Central memory CD8-positive, alpha-beta T cell (primary cell): ENCODE measurements at places on chromosomes 12 and 14.

DNA sequence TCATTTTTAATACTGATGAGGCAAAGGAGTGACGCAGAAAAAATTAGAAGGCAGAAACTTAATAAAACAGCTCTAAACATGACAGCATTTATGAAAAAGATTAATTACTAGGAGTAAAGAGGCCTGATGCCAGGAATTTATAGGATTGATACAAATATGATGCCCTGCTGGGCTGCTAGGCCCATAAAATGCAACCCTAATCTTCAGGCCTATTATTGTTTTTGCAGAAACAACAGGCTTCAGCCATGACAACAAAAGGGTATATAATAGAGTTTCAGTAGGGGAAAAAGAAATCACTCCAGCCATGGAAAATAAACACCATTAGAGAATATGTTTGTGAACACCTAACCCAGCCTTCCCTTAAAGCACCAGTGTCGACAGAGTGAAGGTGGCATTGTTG is 50.6 kb downstream of the OTX2 start:
- no peak for DNase-seq
- no peak overlapping the region for H3K4me3 ChIP-seq
- H3K36me3 ChIP-seq: no peaks in the 10 kb centered on the region
- H3K27me3 ChIP-seq: peaks cover 6% of the 10 kb centered on the region
- H3K27ac ChIP-seq: no peak overlapping the region

DNA sequence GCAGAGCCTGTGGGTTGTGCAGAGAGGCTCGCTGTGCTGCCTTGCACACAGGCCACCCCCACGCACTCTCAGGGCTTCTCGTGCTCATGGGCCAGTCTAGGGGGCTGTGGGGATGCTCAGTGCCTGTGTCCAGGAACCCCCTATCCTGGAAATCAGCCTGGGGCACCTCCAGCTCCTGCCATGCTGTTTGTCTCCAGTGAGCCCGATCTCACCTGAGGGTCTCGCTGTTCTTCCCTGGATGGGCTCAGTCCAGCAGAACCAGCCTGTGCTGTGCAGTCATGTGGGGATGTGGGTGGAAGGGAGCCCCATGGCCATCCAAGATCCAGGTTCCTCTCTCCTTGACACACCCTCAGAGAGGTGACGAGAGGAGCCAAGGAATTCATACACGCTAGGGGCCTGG is 26.7 kb downstream of the SERPINA1 start:
- H3K4me1 ChIP-seq: no peaks in the 10 kb centered on the region
- no peak for DNase-seq
- H3K27me3 ChIP-seq: peaks cover 16% of the 10 kb centered on the region
- H3K27ac ChIP-seq: no peak overlapping the region
- H3K36me3 ChIP-seq: no peaks in the 10 kb centered on the region

DNA sequence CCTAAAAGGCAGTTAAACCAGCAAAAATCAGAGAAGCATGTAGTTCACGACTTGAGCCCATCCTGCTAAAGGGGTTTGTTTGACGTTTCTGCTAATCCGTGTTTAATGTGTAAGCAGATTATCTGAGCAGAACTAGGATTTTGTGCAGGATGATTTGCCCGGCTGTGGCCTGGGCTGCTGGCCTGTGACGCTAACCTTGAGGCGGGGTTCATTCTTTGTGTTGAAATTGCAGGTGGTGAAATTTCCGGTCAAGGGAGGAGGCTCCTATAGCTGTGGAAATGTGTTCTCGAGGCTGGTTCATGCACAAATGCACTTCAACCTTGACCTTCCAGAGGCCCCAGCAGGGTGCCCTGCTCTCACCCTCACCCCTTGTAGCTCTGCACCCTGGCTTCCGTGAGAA is 63.7 kb downstream of the SLC24A4 start:
- H3K4me3 ChIP-seq: no peak overlapping the region
- peaks cover 10% of the 10 kb centered on the region for H3K4me1 ChIP-seq

DNA sequence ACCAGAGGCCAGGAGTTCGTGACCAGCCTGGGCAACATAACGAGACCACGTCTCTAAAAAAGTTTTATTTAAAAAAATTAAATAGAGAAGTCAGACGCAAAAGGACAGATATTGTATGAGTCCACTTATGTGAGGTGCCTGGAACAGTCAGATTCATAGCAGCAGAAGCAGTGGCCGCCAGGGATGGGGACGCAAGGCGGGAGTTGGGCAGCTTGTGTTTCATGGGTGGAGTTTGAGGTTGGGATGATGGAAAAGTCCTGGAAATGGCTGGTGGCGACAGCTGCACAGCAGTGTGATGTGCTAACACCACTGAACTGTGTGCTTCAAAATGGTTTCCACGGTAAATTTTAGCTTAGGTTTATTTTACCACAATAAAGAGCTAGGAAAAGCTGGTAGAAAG is 57.6 kb upstream of the DDX11 start:
- no peak overlapping the region for H3K27ac ChIP-seq

DNA sequence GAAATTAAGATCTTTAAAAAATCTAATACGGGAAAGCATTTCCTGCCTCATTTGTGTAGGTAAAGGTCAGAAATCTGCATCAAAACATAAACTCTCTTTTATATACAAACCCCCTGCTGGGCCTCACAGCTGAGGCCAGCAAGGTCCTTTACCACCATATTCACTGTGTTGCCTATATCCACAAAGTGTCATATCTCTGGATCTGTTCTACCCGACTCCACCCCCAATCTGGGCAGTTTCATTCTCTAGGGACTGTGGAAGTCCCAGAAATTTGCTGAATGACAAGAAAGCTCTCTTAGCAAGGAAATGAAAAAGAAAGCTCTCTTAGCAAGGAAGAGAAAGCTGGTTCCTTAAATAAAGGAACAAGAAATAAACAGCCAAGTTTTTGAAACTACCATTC is 301.7 kb downstream of the KCNH5 start:
- no peak overlapping the region for H3K27ac ChIP-seq
- no peaks in the 10 kb centered on the region for H3K4me1 ChIP-seq
- H3K36me3 ChIP-seq: no peaks in the 10 kb centered on the region
- no peak overlapping the region for H3K4me3 ChIP-seq

- peak overlapping the region; percentile 36 for H3K27ac ChIP-seq
- H3K36me3 ChIP-seq: peaks cover 2% of the 10 kb centered on the region
- H3K27me3 ChIP-seq: no peaks in the 10 kb centered on the region
- peaks cover 4% of the 10 kb centered on the region for H3K4me1 ChIP-seq
- H3K4me3 ChIP-seq: no peak overlapping the region
- no peak for DNase-seq
Measured at GRCh38 chr12:57320639-57321038, 69.7 kb upstream of the STAC3 start.

- peaks cover 10% of the 10 kb centered on the region for H3K4me1 ChIP-seq
- no peaks in the 10 kb centered on the region for H3K36me3 ChIP-seq
- no peak overlapping the region for H3K4me3 ChIP-seq
- no peak for DNase-seq
- H3K27me3 ChIP-seq: no peaks in the 10 kb centered on the region
Measured at GRCh38 chr12:121990692-121991603, 30.7 kb upstream of the BCL7A start.

DNA sequence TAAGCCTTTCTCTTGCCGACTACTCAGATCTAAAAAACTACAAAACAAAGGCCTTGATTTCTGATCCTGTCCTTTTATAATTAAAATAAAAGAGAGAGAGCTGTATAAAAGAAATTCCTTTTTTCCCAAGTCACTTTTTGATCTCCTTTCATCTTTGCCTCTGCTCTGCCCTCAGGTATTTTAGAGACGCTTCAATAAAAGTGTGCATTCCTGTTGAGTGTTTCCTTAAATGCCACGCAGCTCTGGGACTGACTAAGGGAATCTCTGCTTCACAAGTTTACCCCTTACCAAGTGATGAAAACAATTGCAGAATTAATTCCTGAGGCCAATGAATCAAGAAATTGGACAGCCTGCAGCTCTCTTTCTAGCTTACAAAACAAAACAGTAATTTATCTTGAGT is 1109.8 kb downstream of the TMTC2 start:
- no peaks in the 10 kb centered on the region for H3K27me3 ChIP-seq
- DNase-seq: no peak
- no peak overlapping the region for H3K27ac ChIP-seq
- no peaks in the 10 kb centered on the region for H3K36me3 ChIP-seq
- H3K4me3 ChIP-seq: no peak overlapping the region

DNA sequence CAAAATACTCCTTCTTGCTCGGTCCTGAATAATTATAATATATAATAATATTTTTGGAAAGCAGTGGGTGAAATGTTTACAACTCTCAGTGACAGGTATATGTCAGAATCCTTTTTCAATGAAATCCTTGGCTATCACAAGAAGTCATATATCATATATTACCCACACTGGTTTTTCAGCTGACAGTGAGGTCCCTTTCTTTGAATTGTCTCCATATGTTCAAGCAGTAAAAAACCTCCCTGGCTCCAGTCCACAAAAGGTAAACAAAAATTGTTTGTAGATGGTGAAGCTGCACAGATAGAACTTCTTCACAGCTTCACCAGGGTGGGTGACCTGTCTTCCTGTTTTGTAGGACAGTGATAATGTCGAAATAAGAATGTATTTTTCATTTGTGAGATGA is 44.0 kb downstream of the A2ML1 start:
- DNase-seq: no peak
- H3K27me3 ChIP-seq: no peaks in the 10 kb centered on the region
- H3K4me1 ChIP-seq: no peaks in the 10 kb centered on the region
- no peak overlapping the region for H3K27ac ChIP-seq

GRCh38 chr12:24894879-24895278 is 54.0 kb downstream of the BCAT1 start:
- no peaks in the 10 kb centered on the region for H3K4me1 ChIP-seq
- H3K27me3 ChIP-seq: no peaks in the 10 kb centered on the region
- H3K4me3 ChIP-seq: no peak overlapping the region
- DNase-seq: no peak
- H3K27ac ChIP-seq: no peak overlapping the region
- H3K36me3 ChIP-seq: no peaks in the 10 kb centered on the region

- H3K27me3 ChIP-seq: peaks cover 20% of the 10 kb centered on the region
- H3K27ac ChIP-seq: no peak overlapping the region
- no peaks in the 10 kb centered on the region for H3K36me3 ChIP-seq
- no peaks in the 10 kb centered on the region for H3K4me1 ChIP-seq
- no peak overlapping the region for H3K4me3 ChIP-seq
Measured at GRCh38 chr14:101230161-101230850, 326.8 kb upstream of the RTL1 start.

DNA sequence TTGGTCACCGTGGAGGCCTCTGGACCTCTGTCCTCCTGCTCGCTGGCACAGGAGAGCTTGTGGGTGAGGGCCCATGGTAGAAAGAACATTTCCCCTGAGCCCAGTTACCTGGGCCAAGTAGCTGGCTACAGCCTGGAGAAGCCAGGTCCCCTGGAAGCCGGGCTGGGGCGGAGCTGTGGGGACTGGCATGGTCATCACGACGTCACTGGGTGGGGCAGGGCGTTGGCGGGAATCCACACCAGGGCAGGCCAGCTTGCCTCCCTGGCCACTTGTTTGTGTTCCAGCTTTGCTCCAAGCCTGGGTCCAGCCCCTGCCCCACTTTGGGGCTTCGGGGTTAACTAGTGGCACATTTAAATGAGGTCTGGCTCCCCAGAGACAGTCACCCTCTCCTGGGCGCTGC is 35.0 kb upstream of the SLC24A4 start:
- no peak overlapping the region for H3K4me3 ChIP-seq
- H3K27ac ChIP-seq: no peak overlapping the region
- no peak for DNase-seq
- H3K4me1 ChIP-seq: no peaks in the 10 kb centered on the region

- no peak overlapping the region for H3K4me3 ChIP-seq
- no peak for DNase-seq
- no peaks in the 10 kb centered on the region for H3K27me3 ChIP-seq
- H3K27ac ChIP-seq: no peak overlapping the region
Measured at GRCh38 chr14:103512701-103513611, 9.7 kb downstream of the CKB start.

DNA sequence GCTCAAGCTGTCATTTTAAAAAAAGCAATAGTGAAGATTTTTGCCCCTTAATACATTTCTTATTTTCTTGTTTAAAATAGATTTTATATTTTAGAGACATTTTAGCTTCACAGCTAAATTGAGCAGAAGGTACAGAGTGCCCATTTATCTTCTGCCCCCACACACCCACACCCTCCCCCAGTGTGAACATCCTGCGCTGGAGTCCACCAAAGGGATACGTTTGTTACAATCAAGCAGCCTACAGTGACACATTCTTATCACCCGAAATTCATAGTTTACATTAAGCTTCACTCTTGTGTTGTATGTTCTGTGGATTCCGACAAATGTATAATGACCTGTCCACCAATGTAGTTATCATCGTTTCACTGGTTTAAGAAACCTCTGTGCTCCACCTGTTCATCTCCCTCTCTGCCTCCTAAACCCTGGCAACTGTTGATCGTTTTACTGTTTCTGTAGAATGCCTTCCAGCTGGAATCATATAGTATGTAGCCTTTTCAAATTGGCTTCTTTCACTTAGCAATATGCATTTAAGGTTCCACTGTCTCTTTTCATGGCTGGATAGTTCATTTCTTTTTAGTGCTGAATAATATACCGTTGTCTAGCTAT is 91.0 kb upstream of the TRAF3 start:
- peaks cover 16% of the 10 kb centered on the region for H3K4me1 ChIP-seq
- H3K27ac ChIP-seq: no peak overlapping the region
- no peaks in the 10 kb centered on the region for H3K27me3 ChIP-seq
- H3K36me3 ChIP-seq: peaks cover 7% of the 10 kb centered on the region
- H3K4me3 ChIP-seq: no peak overlapping the region
- DNase-seq: no peak

GRCh38 chr12:99257672-99258071 is 389.9 kb upstream of the GARIN6 start:
- H3K4me3 ChIP-seq: no peak overlapping the region
- H3K27ac ChIP-seq: no peak overlapping the region
- H3K36me3 ChIP-seq: no peaks in the 10 kb centered on the region
- no peak for DNase-seq
- H3K27me3 ChIP-seq: no peaks in the 10 kb centered on the region

DNA sequence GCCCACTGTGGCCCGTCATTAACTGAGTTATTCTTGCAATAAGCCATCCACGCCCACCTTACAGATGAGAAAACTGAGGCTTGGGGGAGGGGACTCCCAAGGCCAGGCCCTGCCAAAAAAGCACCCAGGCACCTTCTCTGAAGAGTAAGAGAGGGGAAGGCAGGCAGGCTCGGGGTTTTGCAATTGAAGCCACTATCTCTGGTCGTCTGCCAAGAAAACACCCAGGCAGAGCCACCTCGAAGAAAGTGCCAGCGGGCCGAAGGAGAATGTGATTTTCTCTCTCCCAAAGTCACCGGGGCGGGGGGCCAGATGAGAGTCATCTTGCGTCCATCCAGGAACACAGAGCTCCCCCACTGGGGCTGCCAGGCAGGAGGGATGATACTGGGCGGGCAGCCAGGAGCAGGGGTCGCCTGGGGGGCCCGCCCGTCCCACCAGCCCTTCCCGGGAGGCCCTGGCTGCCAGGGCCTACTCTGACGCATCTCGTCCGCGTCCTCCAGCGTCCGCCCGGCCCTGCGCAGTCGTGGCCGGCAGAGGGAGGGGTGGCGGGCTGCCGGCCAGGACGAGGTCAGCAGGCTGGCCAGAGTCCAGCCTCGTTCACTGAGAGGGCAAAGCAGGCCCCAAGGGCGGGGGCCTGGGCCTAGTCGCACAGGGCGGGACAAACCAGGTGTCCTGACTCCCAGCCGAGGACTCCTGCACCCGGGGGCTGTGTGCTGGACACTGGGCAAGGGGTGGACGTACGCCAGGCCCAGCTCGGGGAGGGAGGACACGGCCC is 74.3 kb downstream of the RFLNA start:
- no peak overlapping the region for H3K4me3 ChIP-seq
- no peaks in the 10 kb centered on the region for H3K4me1 ChIP-seq
- peaks cover 23% of the 10 kb centered on the region for H3K36me3 ChIP-seq
- H3K27ac ChIP-seq: peak overlapping the region; percentile 38
- H3K27me3 ChIP-seq: no peaks in the 10 kb centered on the region
- DNase-seq: no peak
